T-cell (primary cell): ENCODE measurements at places on chromosomes 3 and 15. TPM values are rescaled to one million over a fixed set of nuclear protein-coding genes. Genes with fewer than 3 reads are reported as not detected.

GRCh38 chr3:134311265-134311664 lies 60.6 kb upstream of the RYK start:
- no peak for DNase-seq

SLC6A11 gene
- not detected for total RNA-seq

NEK10 gene
- 0.73 TPM for total RNA-seq

- no peak for DNase-seq
Measured at GRCh38 chr3:133474251-133474801, 74.5 kb downstream of the BFSP2 start.
